ENCODE measurements at places on chromosomes 1 and 21.

DNA sequence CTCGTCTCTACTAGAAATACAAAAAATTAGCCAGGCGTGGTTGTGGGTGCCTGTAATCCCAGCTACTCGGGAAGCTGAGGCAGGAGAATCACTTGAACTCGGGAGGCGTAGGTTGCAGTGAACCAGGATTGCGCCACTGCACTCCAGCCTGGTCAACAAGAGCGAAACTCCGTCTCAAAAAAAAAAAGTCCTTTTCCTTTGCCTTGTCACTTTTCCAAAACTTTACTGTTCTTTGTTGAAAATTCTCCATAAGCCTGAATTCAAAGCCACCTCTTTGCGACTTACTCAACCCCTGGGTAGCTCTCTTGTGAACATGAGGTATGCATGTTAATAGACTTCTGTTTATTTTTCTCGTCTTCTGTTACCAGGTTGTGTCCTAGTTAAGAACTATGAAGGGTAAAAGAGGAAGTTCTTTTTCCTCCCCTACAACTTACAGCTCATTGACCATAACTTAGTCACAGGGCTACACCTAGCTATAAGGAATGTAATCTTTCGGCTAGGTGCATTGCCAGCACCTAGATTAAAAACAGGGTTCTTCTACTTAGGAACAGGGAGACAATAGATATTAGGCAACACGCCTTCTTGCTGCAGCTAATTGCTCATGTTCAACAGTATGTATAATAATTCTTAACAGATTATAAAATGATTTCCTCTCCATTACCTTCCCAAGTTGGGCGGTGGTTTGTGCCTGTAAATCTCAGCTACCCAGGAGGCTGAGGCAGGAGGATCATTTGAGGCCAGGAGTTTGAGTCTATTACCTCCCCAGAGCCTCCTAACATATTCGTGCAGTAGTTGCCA is 40.9 kb downstream of the PTAFR start:
- no peak for DNase-seq

GRCh38 chr1:177912991-177913390 is 56.9 kb downstream of the SEC16B start:
- no peak for DNase-seq

DNA sequence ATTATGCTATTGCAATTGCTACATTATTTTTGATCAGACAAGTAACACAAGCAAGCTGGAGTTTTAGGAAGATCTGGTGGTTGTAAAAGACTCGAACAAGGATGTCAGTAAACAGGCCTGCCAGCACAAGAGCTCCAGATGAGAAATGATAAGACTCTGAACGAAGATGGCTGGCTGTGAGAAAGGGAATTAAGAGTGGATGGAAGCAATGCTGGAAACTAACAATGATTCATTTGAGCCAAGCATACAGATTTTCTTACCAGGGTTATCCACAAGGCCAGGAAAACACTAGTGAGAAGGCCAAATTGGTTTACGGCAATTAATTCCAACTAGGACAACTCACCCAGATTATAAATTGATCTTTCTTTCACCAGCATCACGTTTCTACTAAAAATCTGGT is 54.2 kb downstream of the NRIP1 start:
- DNase-seq, result no peak

- DNase-seq, result no peak
Observed at GRCh38 chr1:114668373-114668772, 1.5 kb downstream of the DENND2C start.

GRCh38 chr1:187038784-187039183 is 210.0 kb downstream of the PLA2G4A start:
- DNase-seq, result no peak

DNA sequence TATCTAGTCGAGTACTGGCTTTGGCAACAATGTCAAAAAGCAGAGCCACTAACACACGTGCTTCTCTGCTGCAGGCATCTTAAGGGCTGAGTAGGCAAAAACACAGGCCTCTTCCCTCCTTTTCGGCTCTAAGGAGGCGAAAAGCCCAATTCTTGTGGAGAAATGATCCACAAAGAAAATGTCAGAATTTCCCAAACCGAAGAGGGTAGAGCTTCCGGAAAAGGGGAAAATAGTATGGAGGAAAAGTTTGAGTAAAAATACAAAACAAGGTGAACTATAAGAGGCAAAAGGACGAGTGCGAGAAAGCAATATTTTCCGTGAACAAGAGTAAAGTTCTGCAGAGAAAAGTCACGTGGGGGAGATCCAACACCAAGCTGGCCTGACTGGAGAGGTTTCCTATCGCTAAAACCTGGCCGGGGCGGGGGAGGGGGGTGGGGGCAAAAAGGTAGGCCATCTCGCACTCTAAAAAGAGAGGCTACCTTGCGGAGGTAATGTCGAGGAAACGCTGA is 551 bp downstream of the ZRANB2 start:
- no peak for DNase-seq

Data from stimulated activated CD4-positive, alpha-beta T cell treated with anti-CD3 and anti-CD28 coated beads, Interleukin-15, amount 100 ng/mL, for 1 hour (primary cell).